ENCODE measurements at places on chromosomes 7 and 10.

GRCh38 chr10:3776796-3777571 is 8.0 kb downstream of the KLF6 start:
- DNase-seq, result peak; percentile 64

GRCh38 chr7:51060536-51060935 is 256.1 kb downstream of the COBL start:
- DNase-seq, result no peak

DNA sequence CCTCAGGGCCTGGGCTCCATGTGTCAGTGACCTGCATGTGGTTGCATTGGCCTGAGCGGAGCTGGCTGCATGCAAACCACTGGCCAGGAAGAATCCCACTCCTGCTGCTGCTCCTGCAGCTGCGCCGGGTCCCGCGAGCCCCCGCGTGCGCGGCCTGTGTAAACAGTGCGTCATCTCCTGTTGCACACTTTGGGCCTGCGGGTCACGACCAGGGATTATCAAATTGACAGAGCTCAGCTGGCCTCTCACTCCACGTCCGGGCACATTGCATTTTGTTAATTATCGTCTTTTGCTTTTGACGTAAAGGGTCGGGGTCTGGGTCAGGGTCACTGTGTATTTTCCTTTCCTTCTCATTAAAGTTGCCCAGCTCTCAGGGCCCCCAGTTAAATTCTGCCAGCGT is 132.6 kb downstream of the RGS10 start:
- DNase-seq, result peak; percentile 70

DNA sequence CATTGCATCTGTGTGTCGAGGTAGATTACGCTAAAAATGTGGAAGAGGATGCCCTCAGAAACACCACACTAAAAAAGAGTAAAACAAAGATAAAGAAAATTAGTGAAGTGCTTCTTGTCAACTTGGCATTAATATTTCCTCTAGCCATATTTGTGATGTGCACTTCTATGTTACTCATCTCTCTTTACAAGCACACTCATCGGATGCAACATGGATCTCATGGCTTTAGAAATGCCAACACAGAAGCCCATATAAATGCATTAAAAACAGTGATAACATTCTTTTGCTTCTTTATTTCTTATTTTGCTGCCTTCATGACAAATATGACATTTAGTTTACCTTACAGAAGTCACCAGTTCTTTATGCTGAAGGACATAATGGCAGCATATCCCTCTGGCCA is 79.0 kb upstream of the SCIN start:
- no peak for DNase-seq

DNA sequence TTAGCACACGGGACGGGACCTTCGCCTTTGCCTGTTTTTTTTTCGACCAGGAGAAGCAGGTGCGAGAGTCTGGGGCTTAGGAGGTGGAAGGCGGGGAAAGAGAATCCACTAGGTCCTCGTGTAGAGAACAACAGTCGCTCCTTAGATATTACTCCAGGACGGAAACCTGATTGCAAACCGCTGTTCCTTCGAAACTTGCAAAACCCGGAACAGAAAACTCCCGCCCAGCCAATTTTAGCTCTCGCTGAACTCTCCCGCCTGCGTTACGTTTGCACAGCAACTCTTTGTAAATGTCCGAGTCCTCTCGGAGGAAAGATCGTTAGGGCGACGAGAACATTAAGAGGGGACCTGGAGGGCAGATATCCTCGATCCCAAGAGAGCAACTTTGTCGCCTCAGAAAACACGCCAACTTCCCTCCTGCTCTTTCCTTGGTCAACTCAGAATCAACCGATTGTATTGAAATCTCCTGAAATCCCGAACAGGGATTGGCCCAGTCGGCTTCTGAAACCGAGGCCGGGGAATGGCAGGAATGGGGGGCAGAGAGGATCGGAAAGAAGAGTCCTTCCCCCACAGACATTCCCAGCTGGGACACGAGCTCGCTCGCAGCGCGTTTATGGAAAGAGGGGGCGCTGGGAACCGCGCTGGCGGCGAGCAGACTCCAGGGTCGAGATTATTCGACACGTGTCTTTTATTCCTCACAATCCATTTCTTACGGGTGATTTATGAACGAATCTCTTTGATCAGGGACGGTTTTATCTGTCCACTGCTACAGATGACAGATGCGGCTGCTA is 9.9 kb downstream of the TWIST1 start:
- DNase-seq, result peak; percentile 35

Data from left lung (tissue), 14 donors.